ENCODE measurements at places on chromosomes 13 and 19.

DNA sequence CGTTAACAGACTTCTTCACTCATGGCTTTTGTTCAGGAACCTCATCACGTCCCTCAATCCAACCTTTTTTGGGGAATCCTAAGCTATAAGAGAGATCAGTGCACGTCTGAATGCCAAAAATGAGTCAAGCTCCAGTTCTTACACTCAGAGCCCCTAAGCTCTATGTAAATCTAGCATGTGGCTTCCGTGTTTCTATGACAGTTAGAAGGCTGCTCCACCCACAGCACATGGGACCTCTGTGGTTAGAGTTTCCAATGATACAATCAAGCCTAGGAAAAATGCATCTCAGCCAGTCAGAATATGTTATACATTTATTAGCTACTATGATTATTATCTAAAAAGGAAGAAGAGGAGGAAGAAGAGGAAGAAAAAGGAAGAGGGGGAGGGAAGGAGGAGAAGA lies 135.9 kb downstream of the ENOX1 start:
- no peak for DNase-seq

- no peak for DNase-seq
These were observed 587.3 kb downstream of the EFNB2 start for GRCh38 chr13:105948143-105948542.

DNA sequence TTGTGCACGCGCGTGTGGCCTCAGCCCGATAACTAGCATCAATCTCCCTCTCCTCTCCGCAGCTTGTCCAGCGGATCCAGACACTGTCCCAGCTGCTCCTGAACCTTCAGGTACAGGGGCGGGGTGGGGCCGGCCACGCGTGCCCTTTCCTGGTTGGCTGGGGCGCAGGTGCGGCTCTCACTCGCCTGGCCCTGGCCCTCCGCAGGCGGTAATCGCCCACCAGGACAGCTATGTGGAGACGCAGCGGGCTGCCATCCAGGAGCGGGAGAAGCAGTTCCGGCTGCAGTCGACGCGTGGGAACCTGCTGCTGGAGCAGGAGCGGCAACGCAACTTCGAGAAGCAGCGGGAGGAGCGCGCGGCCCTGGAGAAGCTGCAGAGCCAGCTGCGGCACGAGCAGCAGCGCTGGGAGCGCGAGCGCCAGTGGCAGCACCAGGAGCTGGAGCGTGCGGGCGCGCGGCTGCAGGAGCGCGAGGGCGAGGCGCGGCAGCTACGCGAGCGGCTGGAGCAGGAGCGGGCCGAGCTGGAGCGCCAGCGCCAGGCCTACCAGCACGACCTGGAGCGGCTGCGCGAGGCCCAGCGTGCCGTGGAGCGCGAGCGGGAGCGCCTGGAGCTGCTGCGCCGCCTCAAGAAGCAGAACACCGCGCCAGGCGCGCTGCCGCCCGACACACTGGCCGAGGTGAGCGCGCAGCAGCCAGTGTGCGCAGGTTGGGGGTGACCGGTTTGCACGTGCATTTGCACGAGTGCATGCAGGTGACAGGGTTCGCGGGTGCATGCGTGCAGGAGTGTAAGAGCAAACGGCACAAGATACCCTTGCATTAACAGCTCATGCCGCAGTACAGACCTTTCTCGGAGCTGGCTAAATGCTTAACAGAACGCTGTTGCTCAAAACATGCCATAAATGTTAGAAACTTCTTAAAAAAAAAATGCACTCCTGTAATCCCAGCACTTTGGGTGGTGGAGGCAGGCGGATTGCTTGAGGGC lies 21.5 kb downstream of the PEX11G start:
- DNase-seq = no peak

DNA sequence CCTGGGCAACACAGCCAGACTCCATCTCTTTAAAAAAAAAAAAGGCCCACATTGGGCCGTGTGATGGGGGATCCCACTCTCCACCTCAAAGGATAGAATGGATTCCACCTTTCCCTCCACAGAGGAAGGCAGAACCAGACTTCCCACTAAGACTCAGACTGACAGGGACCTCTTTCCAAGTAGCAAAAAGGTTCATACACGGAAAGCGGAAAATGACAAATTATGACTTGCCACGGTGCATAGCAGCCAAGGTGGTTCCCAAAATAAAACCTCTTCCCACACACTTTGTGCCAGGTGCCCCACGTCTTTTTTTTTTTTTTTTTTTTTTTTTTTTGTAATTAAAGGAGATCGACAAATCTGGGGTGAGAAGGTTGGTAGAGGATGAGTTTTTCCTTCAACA lies 14.4 kb upstream of the TTYH1 start:
- no peak for DNase-seq

GRCh38 chr19:46732172-46732938 lies 13.5 kb upstream of the FKRP start:
- DNase-seq = no peak

GRCh38 chr13:44049081-44049945 lies 169.6 kb downstream of the LACC1 start:
- DNase-seq = peak; percentile 1

DNA sequence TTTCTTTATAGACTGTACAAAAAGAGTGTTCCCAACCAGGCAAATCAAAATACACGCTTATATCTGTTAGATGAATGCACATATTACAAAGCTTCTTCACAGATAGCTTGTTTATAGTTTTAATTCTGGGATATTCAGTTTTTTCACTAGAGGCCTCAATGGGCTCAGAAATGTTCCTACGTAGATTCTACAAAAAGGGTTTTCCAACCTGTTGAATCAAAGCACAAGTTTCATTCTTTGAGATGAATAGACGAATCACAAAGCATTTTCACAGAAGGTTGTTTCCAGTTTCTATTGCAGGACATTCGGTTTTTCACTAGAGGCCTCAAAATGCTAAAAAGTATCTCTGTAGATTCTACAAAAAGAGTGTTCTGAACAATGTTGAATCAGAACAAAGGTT lies 1490.3 kb downstream of the UQCRFS1 start:
- no peak for DNase-seq

DNA sequence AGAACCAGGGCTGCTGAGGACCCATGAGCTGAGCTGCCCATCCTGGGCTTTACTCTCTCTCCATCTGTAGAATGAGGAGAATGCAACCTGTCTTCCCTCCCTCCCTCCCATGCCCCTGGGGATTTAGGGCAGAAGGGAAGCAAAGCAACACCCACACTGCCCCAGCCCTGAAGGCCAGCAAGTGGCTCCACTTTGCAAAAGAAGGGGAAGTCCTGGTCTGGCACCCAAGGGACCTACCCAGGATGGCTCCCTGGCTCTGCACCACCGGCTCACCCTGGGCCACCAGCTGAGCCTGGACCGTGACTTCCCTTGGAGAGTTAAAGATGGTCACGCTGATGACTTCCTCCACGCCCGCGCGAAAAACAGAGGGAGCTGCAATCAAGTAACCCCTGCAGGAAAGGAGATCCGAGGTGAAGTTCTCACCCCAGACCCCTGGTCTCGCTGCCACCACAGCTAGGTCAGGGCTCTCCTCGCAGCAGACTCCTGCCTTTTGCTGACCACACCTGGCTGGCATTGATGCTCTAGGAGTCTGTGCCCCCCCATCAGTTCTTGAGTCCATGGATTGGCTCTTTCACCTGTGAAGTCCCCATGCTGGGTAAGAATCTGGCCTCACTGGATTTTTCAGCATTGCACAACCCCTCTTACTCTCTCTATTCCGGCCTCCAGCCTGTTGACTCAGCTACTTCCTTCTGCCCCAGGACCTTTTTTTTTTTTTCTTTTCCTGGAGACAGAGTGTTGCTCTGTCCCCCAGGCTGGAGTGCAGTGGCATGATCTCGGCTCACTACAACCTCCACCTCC lies 4.6 kb downstream of the CPAMD8 start:
- no peak for DNase-seq

DNA sequence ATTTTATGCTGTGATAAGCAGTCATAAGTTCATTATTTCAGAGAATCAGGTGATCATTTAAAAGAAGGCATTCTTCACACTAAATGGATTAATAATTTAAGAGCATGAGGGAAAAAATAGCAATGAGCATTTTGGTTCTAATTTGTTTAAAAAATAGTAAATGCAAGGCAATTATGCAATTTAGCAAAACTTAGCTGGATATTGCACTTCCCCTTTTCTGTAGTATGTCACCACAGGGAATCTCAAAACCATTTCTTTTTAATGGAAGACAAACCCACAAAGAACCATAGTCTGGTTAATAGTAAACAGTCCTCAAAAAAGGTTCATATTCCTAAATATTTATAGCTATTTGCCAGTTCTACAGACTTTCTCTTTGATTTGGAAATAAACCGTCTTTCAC lies 30.2 kb downstream of the COG6 start:
- no peak for DNase-seq

DNA sequence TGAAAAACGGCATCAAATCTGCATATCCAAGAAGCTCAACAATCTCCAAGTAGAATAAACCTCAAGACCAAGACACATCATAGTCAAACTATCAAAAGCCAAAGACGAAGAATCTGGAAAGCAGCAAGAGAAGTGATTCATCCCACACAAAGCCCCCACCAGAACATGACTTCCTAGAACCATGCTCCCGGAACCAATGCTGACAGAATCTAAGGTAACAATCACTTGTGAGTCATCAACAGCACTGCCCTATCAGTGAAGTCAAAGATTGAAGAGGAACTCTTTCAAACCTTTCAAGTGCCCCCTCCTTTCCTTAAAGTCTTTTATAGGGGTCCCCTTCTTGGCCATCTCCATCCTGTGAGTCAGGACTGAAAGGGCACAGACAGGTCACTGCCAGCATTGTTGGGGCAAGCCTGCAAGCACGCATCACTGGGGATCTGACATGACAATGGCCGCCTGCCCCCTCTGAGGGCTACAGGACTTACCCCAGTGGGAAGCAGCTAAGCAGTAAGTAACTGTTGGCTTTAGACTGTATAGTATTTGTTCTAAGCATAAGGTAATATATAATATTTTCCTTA lies at the start of gene CCDC70:
Gene CCDC70 (plus strand): TSS at position 247 of the 578 bp plus-strand sequence. CDS start 3,443 bp downstream, outside the sequence.
- no peak for DNase-seq

DNA sequence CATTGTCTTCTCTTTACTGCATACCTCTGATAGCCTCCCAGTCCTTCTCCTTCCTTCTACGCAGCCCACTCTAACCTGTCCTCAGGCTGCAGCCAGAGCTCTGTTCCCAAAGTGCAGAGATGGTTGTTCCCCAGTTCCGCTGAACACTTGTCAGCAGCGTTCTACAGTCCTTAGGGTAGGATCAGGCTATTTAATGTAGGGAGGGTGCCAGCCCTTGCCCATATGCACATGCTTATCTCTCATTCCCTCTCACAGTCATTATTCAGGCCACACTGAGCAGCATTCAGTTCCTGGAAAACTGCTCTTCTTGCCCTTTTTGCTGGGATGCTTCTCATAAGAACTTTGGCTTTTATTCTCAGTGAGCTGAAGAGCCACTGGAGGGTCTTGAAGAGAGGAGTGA lies 180.7 kb downstream of the MTUS2 start:
- no peak for DNase-seq

DNA sequence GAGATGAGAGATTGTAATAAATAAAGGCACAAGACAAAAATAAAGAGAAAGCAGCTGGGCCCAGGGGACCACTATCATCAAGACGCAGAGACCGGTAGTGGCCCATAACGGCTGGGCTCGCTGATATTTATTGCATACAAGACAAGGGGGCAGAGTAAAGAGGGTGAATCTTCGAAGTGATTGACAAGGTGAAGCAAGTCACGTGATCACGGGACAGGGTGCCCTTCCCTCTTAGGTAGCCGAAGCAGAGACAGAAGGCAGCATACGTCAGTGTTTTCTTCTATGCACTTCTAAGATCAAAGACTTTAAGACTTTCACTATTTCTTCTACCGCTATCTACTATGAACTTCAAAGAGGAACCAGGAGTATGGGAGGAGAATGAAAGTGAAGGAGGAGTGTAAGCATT lies 4.6 kb upstream of the PRKCG start:
- no peak for DNase-seq

GRCh38 chr13:98977568-98978265 lies at the start of gene DOCK9:
DOCK9 (minus strand) TSS chr13:98978064; CDS start chr13:98977909, 155 bp downstream.
- DNase-seq = peak; percentile 21

- no peak for DNase-seq
These were observed 275.6 kb downstream of the TSHZ3 start for GRCh38 chr19:31073485-31074198.

GRCh38 chr19:31226151-31226935 lies 122.9 kb downstream of the TSHZ3 start:
- DNase-seq = no peak

GRCh38 chr19:9932835-9933234 lies 3.5 kb downstream of the OLFM2 start:
- DNase-seq = no peak

DNA sequence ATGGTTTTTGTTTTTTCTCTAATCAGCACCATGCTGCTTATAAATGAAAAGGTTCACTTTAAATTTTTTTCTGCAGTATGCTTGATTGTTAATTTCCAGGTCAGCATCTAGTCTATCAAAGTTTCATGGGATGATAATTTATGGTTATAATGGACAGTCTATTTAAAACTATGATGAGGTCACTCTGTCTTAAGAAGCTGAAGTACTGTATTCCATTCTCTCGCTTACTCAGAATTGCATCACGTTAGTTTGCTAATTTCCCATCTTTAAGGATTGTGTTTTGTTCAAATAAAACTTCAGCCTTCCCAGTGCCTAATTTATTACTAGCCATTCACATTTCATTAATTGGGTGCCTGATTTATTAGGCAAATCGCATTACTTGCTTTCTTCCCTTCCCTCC lies 94.3 kb downstream of the GPC6 start:
- DNase-seq = no peak

DNA sequence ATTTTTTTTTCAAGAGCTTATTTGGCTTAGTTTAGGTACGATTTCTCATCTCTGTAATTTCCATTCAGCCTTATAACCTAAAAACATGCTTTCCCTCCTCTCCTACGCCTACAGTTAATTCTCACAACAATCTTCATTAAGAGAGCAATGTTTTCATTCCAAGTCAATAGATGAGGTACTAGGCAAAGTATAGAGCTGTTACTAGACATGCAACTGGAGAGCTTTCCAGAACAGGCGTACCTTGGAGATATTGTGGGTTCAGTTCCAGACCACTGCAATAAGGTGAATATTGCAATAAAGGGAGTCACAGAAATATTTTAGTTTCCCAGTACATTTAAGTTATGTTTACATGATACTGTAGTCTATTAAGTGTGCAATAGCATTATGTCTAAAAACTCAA lies 34.8 kb downstream of the TGDS start:
- DNase-seq = no peak

- DNase-seq = no peak
These were observed 27.2 kb downstream of the COLGALT1 start for GRCh38 chr19:17582613-17583012.

DNA sequence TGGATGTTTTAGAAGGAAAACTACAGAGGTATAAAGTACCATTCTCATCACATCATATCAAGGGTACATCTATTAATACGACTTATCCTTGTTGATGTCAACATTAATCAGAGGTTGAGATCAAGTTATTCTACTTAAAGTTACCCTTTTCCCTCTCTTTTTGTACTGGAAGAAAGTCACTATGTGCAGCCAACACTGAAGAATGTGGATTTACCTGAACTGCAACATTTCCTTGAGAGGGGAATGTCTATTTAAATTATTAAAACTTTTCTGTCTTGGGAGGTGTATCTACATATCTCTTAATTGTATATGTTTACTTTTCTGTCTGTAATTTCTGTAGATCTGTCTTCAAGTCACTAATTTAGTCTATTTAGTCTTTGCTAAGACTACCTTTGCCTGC lies 2.5 kb upstream of the FBXL3 start:
- DNase-seq = no peak
